ENCODE measurements at places on chromosomes 4 and X.

- DNase-seq, result no peak
These were observed 75.9 kb downstream of the PAQR3 start for GRCh38 chr4:78863254-78863869.

- DNase-seq, result no peak
These were observed 198.4 kb upstream of the ACTRT1 start for GRCh38 chrX:128250621-128251020.

DNA sequence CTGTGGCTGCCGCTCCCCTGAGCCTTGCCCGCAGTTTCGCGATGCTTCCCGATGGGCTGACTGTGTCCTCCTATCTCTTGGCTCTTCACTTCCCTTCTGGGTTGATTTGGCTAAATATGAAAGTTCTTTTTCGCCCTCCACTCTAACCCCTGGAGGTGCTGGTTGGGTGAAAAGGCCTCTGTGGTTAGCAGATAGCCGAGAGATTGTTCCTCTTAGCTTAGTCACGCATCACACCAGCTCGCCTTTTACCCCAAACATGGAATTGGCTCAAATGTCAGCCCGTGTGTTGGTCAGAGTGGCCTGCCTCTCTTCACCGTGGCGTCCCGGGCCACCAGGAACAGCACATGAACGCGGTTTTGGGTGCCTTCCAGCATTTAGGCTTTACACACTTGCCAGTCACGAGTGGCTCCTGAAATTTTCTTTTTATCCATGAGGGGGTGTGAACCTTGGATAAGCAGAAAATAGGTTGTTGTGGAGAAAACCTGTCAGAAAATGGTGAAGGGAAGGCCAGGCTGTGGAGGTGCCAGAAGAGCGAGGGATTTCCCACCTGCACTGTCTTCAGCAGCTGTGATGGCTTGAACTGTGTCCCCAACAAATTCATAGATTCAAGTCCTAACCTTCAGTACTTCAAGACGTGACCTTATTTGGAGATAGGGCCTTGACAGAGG, 8.9 kb downstream of the CLCN4 start:
- DNase-seq, result no peak

- DNase-seq, result no peak
These were observed 166.9 kb downstream of the ASMT start for GRCh38 chrX:1781766-1782165.

DNA sequence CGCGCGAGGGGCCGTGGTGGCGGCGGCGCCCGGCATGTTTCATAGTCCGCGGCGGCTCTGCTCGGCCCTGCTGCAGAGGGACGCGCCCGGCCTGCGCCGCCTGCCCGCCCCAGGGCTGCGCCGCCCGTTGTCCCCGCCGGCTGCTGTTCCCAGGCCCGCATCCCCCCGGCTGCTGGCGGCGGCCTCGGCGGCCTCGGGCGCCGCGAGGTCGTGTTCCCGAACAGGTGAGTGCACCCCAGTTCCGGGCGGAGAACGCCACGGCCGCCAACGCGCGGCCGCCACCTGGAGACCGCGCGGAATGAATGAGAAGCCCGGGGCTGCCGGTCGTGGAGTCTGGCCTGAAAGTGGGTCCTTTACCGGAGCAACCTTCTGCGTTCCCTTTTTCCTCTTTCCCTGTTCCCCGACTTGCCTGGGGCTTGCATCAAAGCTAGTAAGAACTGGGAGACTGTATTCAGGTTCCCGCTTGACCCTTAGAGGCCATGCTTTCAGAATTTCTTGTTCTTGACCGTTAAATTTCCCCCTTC, 429 bp downstream of the NOCT start:
- DNase-seq, result no peak

DNA sequence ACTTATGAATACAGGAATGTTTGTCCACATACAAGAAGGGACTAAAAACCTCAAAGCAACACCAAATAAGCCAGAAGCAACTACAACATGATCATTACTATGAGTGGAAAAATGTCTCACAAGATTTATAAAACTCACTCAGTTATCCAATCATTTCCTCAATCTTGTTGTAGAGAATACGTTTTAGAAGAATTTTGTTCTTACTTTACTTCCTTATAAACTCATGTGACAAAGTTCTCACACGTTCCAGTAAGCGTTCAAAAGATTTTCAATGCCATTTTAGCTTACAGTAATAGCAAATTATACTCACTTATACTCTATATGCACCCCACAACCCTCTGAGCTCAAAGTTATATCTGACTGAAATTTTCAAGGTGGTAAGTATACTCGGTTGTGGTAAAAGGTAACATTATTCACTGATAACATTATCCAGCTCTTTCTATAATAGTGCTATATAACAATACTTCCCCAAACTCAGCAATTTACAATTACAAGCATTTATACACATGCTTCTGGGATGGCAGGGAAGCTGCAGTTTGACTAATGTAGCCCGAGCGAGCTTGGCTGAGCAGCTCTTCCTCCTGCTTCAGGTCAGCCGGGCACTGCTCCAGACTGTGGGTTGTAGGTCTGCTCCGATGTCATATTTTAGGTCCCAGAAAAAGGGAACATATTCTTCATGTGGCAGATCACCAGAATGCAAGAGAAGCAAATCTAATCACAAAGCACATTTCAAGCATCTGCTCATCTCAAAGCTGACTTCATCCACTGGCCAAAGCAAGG, 226.3 kb downstream of the RCHY1 start:
- no peak for DNase-seq

- peak; percentile 24 for DNase-seq
These were observed 14.7 kb upstream of the CT55 start for GRCh38 chrX:135185795-135186443.

GRCh38 chr4:177023951-177024350, 231.2 kb upstream of the VEGFC start:
- DNase-seq, result no peak

GRCh38 chr4:169037506-169037905, 27.5 kb upstream of the CBR4 start:
- DNase-seq, result no peak

DNA sequence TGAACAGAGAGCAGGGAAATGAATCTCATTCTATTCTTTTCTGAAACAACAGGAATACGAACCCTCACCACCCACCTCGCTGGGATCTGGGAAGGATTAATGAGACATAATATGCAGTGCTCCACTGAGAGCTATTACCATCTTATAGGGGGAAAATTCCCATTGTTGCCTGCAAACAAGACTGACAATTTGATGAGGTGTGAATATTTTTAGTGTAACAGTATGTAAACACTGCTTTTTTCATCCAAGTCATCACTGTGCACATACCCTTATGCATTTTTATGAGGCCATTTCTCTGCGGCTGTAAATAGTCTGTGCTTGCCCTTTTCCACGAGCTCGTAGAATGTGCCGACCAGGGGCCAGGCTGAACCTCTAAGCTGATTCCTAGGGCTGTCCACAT, 285.6 kb upstream of the CPEB2 start:
- DNase-seq, result no peak

Measured in AG09319 (cell line).